ENCODE measurements at places on chromosomes 2 and 18. TPM values are rescaled to one million over a fixed set of nuclear protein-coding genes. Genes with fewer than 3 reads are reported as not detected.

Gene KIF5C
- 22.1 TPM for total RNA-seq

DNA sequence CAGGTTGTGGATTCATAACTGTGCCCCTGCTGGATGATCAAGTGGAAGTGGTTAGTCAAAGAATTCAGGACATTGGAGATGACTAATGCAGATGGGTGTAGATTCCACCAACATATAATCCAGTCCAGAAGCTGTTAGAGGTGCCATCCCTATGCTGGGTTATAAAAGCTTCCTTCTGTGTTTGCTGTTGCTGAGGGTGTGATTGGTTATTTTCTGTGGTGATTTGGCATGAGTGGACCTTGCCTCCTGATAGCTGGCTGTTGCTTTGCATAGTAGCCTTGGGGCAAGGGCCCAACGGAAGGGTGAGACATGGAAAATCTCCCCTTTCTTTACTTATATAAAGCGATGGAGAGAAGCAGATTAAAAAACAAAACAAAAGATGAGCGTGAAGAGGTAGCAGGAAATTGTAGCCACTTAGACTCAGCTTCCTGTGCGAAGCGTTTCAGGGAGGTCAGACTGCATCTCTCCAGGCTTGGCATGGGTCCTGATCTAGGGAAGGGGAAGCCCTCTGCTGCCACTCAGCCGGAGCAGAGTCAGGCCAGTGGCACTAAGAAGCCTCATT, 190.4 kb downstream of the FMNL2 start:
- DNase-seq: no peak

DNA sequence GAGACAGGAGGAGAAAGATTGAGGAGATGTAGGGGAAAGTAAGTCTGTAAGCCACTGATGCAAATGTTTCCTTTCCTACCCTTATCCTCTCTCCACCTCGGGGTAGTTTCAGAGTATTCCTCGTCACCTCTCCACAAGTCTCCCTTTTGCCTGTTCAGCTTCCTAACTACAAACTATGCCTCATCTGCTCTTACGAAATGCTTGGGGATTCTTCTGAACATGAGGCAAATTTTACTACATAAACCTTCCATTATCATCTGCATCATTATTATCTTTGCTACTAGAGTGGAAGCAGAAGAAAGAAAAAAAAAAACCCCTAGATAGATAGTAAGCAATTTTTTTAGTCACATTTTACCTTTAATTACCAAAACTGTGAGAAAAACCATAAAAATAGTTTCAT, 43.1 kb upstream of the CWC22 start:
- no peak for DNase-seq

- no peak for DNase-seq
Observed at GRCh38 chr18:58249712-58250111, 205.7 kb downstream of the NEDD4L start.

DNA sequence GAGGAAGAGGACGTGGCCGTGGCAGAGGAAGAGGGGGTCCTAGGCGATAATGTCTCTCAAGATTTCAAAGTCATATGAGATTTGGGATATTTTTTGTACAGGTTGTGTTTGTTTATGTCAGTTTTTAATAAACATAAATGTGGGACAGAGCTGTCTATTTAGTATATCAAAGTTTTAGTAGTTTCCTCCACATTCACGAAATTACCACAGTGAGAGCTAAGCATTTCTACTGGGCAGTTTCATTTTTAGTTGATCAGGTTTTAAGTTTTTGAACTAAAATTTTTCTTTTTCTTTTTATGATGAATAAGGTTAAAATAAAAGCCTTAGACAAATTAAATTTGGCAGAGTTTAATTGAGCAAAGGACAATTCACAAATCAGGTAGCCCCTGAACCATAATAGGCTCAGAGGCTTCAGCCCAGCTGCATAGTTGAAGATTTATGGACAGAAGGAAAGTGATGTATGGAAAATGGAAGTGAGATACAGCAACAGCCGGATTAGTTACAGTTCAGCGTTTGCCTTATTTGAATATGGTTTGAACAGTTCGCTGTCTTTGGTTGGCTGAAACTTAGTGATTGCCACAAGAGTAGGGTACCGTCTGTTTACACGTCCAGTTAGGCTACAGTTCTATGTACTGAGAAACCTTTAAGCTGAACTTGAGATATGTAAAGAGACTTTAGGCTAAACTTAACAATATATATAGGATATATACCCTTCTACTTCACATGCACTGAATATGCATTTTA, 17.1 kb downstream of the SNRPD1 start:
- DNase-seq: no peak

Data from tibial nerve (tissue), 4 donors.